Ascending aorta (tissue), 2 donors: ENCODE measurements at places on chromosomes 13 and 19.
A peak's percentile ranks its signal among the peaks of the same experiment; 100 is the strongest.

DNA sequence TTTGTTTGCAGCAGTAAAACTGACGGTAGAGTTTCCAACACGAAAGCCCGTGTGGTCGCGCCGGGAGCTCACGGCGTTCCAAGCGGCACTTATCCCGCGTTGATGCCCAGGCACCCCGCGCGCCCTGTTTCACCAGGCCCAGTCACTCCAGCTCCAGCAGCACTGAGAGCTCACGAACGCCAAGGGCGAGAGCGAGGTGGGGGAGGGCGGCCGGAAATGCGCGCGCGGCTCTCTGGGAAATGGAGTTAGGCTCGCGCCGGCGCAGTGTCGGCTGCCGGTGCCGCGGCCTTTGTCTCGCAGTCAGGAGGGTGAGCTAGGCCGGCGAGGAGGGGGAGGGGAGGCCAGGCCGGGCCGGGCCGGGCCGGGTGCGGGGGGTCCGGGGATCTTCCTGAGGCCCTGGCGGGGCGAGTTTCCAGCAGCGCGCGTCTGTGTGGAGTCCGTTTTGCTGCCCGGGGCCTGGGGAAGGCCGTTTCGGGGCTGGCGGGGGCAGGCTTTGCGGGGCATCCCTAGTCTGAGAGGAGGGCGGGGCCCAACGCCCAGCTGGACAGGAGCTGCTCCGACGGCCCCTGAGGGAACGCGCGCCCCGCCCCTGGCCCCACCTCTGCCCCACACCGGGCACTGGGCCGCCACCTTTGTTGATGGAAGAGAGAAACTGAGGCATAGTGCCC is at the start of gene ZNF135:
TSS of gene ZNF135 (plus strand) at position 280 of the 668 bp plus-strand sequence. CDS start 721 bp downstream, outside the sequence.
- peak within 1 kb of the TSS; percentile 91 for H3K27ac ChIP-seq
- H3K36me3 ChIP-seq, result peaks cover 13% of the 10 kb centered on the region
- H3K4me1 ChIP-seq, result peaks cover 4% of the 10 kb centered on the region
- H3K27me3 ChIP-seq, result no peaks in the 10 kb centered on the region
- H3K4me3 ChIP-seq, result peak within 1 kb of the TSS; percentile 81

GRCh38 chr13:110265682-110266430 is 41.1 kb downstream of the COL4A1 start:
- H3K4me3 ChIP-seq, result peak overlapping the region; percentile 23
- no peaks in the 10 kb centered on the region for H3K27me3 ChIP-seq
- peak overlapping the region; percentile 79 for H3K27ac ChIP-seq
- peaks cover 12% of the 10 kb centered on the region for H3K4me1 ChIP-seq

DNA sequence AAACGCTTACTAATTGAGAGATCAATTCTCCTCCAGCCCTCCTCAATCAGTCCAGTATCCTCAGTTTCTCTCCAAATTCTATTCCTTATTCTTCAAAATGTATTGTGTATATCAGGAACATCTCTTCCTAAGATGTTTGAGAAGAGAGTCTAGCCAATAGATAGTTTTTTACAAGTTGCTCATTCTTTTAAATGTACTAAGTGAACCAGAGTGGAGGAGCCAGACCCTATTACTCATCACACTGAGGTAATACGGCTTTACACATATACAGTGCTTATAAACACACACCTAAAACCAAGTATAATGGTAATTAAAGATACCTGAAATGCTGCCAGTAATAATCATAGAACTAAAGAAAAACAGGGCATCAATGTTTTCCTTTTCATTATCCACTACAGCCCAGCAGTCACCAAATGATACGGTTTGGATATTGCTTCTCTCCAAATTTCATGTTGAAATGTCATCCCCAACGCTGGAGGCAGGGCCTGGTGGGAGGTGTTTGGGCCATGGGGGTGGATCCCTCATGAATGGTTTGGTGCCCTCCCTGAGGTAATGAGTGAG is 45.2 kb upstream of the HMGB1 start:
- DNase-seq, result no peak
- no peaks in the 10 kb centered on the region for H3K27me3 ChIP-seq
- H3K4me1 ChIP-seq, result no peaks in the 10 kb centered on the region
- H3K36me3 ChIP-seq, result no peaks in the 10 kb centered on the region
- H3K4me3 ChIP-seq, result no peak overlapping the region

DNA sequence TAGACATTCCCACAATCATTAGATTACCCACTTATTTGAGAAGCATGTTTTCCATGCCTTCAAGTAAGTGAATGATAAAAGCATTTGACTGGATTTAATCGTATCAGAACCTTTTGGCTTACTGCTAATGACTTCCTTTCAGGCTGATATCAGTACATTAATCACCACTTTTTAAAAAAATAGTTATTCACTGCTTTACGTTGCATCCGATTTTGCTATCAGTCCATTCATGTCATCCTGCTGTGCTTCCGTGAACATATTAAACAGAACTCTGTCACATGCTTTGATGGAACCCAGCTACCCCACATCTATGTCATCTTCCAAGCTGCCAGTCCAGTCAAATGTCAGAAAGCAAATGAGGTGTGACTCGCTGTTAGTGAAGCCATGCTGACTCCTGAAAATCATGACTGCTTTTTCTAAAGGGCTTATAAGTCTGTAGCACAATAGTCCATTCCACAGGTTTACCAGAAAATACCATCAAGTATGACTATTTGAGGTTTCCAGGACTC is 440.9 kb downstream of the IRS2 start:
- no peak overlapping the region for H3K4me3 ChIP-seq
- H3K27ac ChIP-seq, result no peak overlapping the region
- no peaks in the 10 kb centered on the region for H3K27me3 ChIP-seq
- H3K4me1 ChIP-seq, result no peaks in the 10 kb centered on the region

DNA sequence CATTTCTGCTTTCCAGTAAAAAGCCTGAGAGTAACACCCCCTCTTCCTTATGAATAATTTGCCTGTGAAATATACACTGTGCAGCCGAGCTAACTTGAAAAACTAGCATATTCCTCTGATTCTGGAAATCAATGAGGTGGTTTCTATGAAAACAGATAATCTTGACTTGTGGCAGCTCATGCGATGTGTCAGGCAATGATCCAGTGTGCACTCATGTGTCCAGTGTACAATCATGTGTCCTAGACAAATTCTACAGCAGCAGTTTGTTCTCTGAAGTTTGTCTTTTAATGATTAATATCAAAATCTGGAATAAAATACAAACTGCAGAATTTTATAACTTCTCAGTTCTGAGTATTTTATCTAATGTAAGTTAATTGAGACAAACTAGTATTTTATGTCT is 2213.9 kb upstream of the PCDH20 start:
- H3K27ac ChIP-seq, result no peak overlapping the region
- no peaks in the 10 kb centered on the region for H3K36me3 ChIP-seq
- DNase-seq, result no peak
- H3K27me3 ChIP-seq, result no peaks in the 10 kb centered on the region
- H3K4me1 ChIP-seq, result no peaks in the 10 kb centered on the region
- H3K4me3 ChIP-seq, result no peak overlapping the region

DNA sequence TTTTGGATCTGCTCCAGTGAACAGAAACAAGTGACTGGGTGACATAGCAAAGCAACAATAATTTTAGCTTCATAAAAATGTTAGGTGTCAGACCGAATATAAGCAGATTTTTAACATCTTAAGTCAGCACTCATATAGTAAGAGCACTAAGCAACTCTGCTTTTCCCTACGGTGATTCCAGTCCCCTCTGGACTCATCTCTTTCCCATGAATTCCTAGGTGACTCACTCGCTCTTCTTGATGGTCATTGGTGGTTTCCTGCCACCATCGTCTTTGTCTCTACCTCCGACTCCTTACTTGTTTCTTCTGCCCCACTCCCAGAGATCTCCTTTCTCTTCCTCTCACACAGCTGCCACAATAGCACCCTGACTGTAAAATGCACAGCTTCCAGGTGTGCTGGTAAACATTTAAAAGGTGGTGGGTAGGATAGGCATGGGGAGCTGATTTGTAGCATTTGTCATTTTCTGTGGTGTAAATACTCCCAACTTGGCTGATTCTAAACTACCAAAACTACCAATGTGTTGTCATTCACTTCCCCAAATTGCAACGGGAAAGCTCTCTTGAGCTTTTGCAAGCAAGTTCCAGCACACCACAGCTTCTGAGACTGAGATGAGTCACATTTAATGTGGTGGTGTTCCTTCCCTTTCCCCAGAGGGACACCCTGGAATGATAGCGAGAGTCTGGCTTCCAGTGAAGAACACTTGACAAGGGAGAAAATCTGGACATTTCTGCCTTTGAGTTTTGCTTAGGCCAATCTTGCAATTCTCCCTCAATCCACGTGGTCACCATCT is 42.8 kb upstream of the CLDN10 start:
- H3K27ac ChIP-seq, result no peak overlapping the region
- no peaks in the 10 kb centered on the region for H3K27me3 ChIP-seq
- H3K4me1 ChIP-seq, result no peaks in the 10 kb centered on the region
- no peak for DNase-seq
- H3K4me3 ChIP-seq, result no peak overlapping the region

DNA sequence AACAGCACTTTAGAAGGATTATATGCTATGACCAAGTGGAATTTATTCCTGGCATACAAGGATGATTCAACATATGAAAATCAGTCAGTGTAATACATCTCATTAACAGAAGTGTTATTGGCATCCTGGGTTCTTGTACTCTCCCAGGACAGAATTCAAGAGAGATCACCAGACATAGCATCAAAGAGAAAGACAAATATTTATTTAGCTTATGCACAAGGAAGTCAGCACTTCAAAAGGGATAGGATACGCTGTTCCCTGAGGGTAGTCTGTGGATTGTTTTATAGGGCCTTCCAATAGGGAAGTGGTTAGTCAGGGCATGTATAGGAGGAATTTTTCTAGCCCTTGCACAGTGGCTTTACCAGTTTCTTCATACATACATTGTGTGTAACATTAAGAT is 1238.0 kb downstream of the PCDH17 start:
- no peaks in the 10 kb centered on the region for H3K4me1 ChIP-seq
- H3K27me3 ChIP-seq, result no peaks in the 10 kb centered on the region
- DNase-seq, result no peak
- no peak overlapping the region for H3K27ac ChIP-seq

- H3K36me3 ChIP-seq, result no peaks in the 10 kb centered on the region
- no peaks in the 10 kb centered on the region for H3K27me3 ChIP-seq
Measured at GRCh38 chr13:48660361-48661076, 6.8 kb downstream of the CYSLTR2 start.

- no peak overlapping the region for H3K27ac ChIP-seq
- no peaks in the 10 kb centered on the region for H3K36me3 ChIP-seq
- H3K4me3 ChIP-seq, result no peak overlapping the region
Measured at GRCh38 chr13:71875823-71876222, 8.8 kb upstream of the DACH1 start.

GRCh38 chr13:74883834-74884233 is 598.1 kb downstream of the TBC1D4 start:
- no peaks in the 10 kb centered on the region for H3K36me3 ChIP-seq
- H3K4me1 ChIP-seq, result no peaks in the 10 kb centered on the region
- H3K4me3 ChIP-seq, result no peak overlapping the region
- no peaks in the 10 kb centered on the region for H3K27me3 ChIP-seq

DNA sequence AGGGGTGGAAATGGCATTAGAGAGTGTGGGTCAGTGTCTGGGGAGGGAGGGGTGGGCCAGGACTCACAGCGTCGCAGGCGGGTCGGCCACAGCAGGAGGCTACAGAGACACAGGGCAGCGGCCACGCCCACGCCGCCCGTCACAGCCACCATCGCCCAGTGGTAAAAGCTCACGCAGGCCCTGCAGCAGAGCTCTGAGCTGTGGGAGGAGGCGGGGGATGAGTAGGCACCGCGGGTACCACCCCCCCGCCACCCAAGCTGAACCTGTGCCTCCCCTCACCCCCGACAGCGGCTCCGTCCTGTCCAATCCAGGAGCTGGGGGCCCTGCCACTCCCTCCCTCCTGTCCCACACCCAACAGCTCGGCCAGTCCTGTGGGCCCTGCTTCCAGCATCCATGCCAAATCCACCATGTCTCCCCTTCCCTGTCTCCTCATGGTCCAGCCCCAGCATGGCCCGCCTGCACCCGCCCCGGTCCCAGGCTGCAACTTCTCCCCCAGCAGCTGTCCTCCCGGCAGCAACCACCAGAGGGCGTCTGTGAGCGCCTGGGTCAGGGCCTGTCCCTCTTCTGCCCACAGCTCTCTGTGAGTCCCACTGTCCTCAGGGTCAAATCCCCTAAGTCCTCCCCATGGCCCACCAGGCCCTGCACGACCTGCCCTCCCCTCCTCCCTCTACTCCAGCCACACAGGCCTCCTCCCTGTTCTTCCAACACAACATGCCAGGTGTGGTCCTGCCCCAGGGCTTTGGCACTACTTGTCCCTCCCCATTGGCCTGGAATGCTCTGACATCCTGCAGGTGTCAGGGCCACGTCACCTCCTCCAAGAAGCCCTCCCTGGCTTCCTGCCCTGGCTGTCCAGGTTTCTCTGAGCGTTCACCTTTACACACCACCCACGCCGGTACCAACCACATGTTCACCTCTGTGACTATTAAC is 6.0 kb downstream of the TEKTIP1 start:
- H3K4me3 ChIP-seq, result no peak overlapping the region
- peaks cover 20% of the 10 kb centered on the region for H3K36me3 ChIP-seq
- H3K27ac ChIP-seq, result no peak overlapping the region
- peaks cover 8% of the 10 kb centered on the region for H3K4me1 ChIP-seq
- no peak for DNase-seq
- no peaks in the 10 kb centered on the region for H3K27me3 ChIP-seq
